A549 treated with ZK216348 at 1 μM for 4 hours (cell line): ENCODE measurements at places on chromosomes 3 and 15. TPM values are rescaled to one million over a fixed set of nuclear protein-coding genes. Genes with fewer than 3 reads are reported as not detected.

Gene EEF1AKMT4
- total RNA-seq: 8.0 to 13.2 TPM (median 11.0 TPM) in 5 replicates

Gene TRPM1
- not detected in 5 replicates for total RNA-seq

Gene GHSR
- total RNA-seq: not detected in 5 replicates

Gene POLR2H
- total RNA-seq: 69.5 to 82.7 TPM (median 77.4 TPM) in 5 replicates

Gene GALNT15
- total RNA-seq: 0.04 to 0.21 TPM (median 0.19 TPM) in 3 of 5 replicates, not detected in the others

Gene ATP8B4
- 0.62 to 1.6 TPM (median 0.91 TPM) in 5 replicates for total RNA-seq

Gene PAQR9
- 2.3 to 4.1 TPM (median 3.0 TPM) in 5 replicates for total RNA-seq

Gene CCR4
- 0.07 to 0.22 TPM in 2 of 5 replicates, not detected in the others for total RNA-seq

Gene AP3B2
- 0.41 to 1.7 TPM (median 0.88 TPM) in 5 replicates for total RNA-seq

Gene GOLGA8T
- total RNA-seq: 1.1 to 2.8 TPM (median 2.0 TPM) in 5 replicates

Gene TGM5
- total RNA-seq: not detected in 5 replicates

Gene IL5RA
- total RNA-seq: not detected in 5 replicates

Gene ILDR1
- total RNA-seq: not detected in 5 replicates
